ENCODE measurements at places on chromosomes 5 and 9.

- DNase-seq: no peak
Measured at GRCh38 chr5:73434461-73434860, 14.1 kb downstream of the FOXD1 start.

DNA sequence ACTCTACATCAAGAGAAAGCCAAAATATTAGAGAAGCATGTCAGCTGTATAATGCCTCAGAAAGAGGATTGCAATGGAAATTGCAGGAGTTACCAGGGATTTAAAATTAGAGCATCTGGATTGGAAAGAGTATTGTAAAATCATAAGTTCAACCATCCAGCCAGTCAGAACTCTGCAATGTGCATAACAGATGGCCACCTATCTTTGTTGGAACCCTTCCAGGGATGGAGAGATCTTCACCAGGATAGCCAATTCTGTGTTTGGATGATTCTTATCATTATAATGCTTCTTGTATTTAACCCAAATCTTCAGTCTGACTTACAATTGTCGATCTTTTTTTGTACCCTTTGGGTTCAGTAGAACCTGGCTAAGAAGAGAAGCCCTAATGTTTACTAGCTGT is 164.4 kb downstream of the TLR4 start:
- no peak for DNase-seq

GRCh38 chr5:83256091-83256780 is 178.9 kb downstream of the XRCC4 start:
- DNase-seq: peak; percentile 43

- DNase-seq: no peak
Measured at GRCh38 chr9:129568560-129569501, 52.1 kb downstream of the C9orf50 start.

GRCh38 chr5:149869411-149869821 is 75.2 kb downstream of the PDE6A start:
- no peak for DNase-seq

DNA sequence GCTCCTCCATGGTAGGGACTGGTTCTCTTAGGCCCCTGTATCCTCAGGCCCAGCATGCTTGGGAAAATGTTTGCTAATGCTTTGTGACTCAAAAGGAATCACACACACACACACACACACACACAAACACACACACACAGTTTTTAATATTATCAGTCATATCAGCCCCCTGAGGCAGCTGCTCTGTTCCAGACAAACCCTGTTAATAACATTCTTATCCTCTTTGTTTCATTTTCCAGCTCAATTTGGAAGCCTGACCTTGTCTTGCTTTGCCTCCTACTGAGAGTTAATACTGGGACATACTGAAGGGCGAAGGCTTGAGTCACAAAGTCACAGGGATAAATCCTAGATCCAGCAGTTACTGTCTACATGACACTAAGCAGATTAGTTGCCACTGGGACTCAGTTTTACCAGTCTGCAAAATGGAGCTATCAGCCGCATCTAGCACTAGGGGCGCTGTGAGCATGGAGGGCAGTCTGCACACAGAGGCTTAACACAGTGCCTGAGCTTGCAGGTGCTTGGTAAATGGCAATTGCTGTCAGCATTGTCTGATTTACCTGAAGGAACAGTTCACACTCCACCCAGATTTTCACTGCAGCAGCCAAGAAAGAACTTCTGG is 37.1 kb upstream of the KCNMB1 start:
- no peak for DNase-seq

DNA sequence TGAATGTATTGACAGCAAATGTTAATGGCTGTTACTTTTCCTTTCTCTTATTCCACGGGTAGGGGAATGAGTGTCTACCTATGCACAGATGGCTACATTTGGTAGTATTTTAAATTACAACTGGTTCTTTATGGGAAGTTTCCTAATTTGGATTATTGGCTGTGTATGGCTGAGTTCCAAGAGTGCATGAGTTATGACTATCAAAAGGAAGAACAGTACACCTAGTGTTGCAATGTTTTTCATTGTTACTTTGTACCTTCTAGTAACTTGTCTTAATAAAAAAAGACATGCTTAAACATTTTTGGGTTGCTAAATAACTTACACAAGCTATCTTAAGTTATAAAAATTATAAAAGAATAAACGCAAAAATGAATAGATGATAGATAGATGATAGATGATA is 35.8 kb upstream of the MAMDC2 start:
- peak; percentile 78 for DNase-seq

GRCh38 chr9:131162886-131163285 is 37.5 kb downstream of the NUP214 start:
- no peak for DNase-seq

GRCh38 chr9:92934321-92934720 is 13.0 kb upstream of the FGD3 start:
- no peak for DNase-seq

- DNase-seq: peak; percentile 24
Measured at GRCh38 chr5:168879929-168880328, 300.8 kb upstream of the PANK3 start.

DNA sequence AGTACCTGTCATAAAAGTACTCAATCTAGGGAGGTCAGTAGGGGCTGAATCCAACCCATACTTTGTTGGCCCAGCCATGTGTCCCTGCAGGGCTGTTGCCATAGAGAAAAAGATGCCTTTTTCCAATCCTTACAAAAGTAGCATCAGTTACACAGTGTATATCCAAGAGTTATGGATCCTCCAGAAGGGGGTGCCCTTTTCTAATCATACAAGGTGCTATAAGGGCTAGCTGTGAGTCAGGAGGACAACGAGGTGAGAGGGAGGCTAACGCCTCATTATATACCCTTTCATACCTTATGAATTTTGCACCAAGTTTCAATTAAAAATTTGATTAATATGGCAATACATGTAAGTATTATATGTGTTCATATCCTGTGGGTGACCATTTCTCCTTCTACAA is 4.8 kb downstream of the KIAA0825 start:
- peak; percentile 67 for DNase-seq

DNA sequence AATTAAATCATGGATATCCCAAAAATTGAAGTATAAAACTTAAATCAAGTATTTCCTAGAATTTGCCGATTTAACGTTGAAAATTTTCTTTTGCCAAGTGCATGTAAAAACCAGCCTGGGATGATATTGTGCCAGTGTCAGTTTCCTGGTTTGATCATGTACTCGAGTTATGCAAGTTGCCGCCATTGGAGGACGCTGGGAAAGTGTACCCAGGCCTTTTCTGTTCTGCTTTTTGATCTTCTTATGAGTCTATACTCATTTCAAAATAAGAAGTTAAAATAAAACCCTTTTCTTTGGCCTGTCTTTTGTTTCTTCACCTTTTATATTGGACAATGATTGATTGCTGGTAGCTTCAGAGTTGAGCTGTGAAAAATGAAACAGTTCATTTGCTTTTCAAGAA is 93.1 kb upstream of the NFIL3 start:
- no peak for DNase-seq

DNA sequence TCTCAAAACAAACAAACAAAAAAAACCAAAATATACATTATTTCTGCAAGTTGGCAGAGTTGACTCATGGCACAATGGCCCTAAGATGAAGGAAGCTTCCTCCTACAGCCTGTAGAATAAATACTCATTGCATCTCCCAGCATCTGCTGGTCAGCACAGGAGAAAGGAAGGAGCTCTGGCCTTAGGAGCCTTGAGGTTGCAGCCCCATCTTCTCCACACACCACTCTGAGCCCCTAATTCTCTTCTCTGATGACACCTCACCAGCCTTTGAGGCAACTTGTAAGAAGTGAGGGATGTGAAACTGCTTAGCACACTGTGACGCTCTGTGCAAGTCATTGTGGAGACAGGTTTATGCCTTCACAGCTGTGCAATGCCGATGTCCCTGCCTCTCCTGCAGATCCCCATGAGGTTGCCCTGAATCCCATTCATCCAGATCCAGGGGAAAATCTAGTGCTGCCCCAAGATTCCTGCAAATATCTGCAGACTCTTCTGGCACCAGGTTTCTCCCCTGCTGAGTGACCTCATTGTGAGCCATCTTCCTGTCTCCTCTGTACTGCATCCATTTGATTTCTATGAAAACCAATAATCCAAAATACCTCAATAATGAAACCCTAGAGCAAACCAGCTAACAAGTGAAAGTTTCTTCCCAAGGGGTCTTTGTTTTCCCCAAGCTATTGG is 65.3 kb upstream of the TGFBR1 start:
- DNase-seq: no peak

DNA sequence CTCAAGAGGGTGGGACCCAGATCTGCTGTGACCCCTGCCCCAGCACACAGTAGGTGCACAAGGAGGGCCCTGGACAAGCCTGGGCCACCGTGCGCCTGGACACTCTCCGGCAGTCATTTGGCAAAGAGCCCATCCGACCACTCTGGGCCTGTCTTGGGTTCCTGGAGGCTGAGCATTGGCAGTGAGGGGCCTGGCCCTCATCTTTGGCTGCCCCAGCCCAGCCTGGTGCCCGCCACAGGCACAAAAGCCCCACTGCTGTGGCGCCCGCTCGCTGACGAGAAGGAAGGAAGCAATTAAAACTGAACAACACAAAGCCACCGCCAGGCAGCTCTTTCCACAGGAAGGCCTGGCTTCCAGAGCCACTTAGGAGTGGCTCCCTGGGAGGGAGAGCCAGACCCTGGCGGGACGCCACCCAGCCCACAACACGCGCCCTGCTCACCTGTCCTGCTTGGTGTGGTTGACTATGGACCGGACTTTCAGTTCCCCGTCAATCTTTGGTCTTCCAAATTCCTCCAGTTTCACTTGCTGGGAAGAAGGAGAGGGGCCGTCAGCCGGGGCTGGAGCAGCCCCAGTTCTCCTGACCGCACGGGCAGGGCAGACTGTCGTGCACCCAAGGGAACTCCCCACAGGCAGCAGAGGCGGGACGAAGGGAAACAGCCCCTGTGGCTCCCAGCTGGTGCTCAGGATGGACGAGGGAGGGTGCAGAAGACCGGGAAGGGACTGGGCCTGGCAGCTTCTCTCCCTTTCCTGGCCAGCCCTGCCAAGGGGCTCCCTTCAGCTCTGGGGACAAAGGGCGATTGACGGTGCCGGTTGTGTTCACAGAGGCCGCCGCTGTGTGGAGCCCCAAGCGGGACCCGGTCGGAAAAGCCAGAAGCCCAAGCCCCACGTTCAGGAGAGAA is 50.9 kb upstream of the SARDH start:
- no peak for DNase-seq
